ENCODE measurements at places on chromosomes 4 and X.

- DNase-seq: no peak
Measured at GRCh38 chr4:5967783-5968182, 50.4 kb downstream of the C4orf50 start.

GRCh38 chr4:6085028-6085690 is 66.9 kb upstream of the C4orf50 start:
- DNase-seq: no peak

GRCh38 chrX:21481761-21482160 is 107.5 kb downstream of the CNKSR2 start:
- DNase-seq: no peak

- no peak for DNase-seq
Measured at GRCh38 chr4:34046580-34046979, 2197.7 kb downstream of the ARAP2 start.

GRCh38 chrX:63561425-63561824 is 210.3 kb upstream of the SPIN4 start:
- no peak for DNase-seq

GRCh38 chr4:80309294-80310004 is 26.1 kb upstream of the CFAP299 start:
- DNase-seq: no peak

- no peak for DNase-seq
Measured at GRCh38 chr4:173281406-173282255, 52.5 kb downstream of the HMGB2 start.

DNA sequence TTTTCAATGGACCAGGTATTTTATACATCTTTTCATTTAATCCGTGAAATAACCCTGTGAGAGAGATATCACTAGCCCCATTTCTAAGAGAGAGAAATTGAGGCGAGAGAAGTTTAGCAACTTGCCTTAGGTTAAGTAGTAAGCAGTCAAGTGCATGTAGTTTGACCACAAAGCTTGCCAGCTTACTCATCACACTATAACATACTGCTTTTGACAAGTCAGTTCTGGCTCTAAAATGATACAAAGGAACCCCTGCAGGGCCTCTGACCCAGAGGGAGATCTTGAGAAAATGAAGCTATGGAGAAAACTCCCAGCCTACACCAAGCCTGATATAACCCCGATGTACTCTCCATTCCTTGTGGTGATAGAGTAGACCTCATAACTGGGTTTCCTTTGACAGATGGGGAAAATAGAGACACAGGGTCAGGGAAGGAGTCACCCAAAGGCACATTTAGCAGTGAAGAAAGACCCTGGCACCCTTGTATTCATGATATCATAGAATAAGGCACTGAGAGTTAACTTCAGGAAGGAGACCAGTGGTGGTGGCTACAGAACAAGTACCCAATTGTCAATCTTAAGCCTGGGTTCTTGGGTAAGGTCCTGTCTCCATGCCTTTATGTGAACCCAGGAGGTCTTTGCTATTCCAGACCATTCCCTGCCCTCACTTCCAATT is 60.2 kb upstream of the MSN start:
- DNase-seq: no peak

- DNase-seq: no peak
Measured at GRCh38 chr4:10688022-10688421, 3.5 kb upstream of the CLNK start.

DNA sequence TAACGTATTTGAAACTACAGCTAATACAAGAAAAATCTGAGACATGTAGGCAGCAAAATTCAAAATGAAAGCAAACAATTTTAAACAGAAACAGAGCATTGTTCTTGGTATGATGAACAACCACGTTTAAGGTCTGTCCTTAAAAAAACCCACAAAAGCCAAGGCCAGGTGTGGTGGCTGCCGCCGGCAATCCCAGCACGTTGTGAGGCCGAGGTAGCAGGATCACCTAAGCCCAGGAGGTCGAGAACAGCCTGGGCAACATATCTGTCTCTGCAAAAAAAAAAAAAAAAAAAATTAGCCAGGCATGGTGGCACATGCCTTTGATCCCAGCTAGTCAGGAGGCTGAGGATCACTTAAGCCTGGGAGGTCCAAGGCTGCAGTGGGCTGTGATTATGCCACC is 13.7 kb downstream of the RWDD4 start:
- DNase-seq: no peak

DNA sequence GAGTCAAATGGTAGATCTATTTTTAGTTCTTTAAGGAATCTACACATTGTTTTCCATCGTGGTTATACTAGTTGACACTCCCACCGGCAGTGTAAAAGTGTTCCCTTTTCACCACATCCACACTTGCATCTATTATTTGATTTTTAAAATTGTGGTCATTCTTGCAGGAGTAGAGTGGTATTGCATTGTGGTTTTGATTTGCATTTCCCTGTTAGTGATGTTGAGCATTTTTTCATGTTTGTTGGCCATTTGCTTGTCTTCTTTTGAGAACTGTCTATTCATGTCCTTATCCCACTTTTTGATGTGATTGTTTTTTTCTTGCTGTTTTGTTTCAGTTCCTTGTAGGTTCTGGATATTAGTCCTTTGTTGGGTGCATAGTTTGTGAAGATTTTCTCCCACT is 70.0 kb downstream of the TAB3 start:
- DNase-seq: no peak

GRCh38 chr4:106497271-106497670 is 128.7 kb upstream of the GIMD1 start:
- DNase-seq: no peak

DNA sequence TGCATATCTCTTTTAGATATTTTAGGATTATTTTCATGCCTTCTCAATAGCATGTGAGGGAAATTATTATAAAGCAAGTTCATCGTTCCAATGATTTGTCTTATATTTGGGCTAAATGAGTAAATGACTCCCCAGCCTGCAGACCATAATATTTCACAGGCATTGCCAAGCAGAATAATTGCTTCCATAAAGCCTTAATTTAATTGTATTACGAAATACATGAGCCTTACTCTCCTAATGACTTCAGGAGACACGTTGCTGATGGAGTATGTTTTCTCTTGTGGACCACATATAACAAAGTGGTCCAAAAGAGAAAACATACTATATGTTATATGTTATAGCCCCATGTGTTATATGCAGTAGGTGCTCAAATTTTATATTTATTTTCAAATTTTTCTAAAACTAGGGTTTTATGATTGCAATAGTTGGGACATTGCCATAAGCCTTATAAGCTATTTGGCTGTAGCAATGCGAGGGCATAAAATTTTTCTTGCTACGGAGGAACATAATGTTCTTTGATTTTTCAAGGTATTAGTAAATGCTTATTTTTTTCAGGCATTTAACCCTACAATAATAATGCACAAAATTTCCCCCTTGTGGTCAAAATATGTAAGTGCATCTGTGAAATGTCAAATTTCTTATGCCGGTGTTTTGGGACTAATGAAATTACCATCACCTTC is 26.2 kb upstream of the TMPRSS11D start:
- no peak for DNase-seq

GRCh38 chr4:89056953-89057398 is at the start of gene FAM13A:
FAM13A (minus strand) TSS chr4:89057185; CDS start chr4:89056964, 221 bp downstream.
- DNase-seq: no peak

DNA sequence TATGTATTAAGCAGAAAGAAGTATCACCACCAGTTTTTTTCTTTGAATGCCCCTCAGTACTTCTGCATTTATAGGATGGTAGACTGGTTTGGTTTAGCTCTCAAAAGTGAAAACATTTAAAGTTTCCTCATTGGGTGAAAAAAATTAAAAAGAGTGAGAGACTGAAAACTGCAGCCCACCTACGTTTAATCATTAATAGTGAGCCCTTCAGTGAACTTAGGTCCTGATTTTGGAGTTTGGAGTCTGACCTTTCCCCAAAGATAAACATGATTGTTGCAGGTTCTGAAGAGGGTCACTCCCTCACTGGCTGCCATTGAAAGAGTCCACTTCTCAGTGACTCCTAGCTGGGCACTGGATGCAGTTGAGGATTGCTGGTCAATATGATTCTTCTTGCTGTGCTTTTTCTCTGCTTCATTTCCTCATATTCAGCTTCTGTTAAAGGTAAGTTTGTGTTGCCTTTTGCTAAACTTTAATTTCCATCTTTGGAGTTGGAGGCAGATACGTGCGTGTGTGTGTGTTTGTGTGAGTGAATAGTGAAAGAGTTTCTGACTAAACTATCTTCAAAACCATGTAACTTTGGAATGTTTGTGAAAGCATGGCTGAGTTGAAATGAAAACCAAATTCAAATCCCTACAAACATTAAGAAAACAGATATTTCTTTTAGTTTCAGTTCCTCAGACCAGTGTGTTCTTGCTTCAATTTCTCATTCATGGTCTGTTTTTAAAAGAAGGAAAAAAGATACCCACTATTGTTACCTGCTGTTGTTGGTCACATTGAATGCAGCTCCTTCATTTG is at the start of gene MTTP:
TSS of gene MTTP (plus strand) at position 295 of the 795 bp plus-strand sequence. CDS start at position 381, 86 bp downstream.
- DNase-seq: no peak

- no peak for DNase-seq
Measured at GRCh38 chrX:68735266-68735665, 87.8 kb downstream of the STARD8 start.

DNA sequence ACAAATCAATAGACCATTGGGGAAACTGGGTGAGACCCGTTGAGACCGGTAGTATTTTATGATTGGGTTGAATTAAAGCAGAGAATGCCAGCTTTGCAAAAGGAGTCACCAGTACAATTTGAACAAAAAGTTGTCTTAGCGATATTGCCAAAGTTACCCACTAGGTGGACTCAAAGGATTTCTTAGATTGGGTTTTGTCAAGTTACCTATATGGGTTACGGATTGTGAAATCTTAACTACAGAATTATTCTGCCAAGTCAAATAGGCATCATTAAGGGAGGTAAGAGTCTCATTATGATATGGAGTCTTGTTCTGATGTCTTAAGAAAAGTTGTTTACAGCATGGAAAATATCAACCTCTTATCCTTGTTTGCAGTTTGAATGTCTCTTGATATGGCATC is 15.0 kb upstream of the CT47A1 start:
- DNase-seq: no peak
